ENCODE measurements at places on chromosomes 13 and 19.

DNA sequence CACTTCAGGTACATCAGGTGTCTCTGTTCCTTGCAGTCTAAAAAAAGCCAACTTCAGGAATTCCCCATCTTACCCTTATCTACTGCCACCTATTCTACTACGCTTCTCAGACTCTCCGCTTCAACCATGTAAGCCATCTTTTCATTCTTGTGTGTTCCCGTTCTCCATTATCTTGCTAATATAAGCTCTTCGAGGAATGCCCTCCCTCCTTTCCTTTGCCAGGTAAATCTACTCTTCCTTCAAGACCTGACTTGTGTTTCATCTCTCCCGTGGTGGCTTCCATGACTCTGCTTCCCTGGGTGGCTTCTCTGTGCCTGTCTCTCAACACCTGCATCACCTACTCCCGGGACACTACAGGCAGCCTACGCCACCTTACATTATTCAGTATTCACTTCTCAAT lies 42.3 kb upstream of the MEDAG start:
- DNase-seq = no peak

DNA sequence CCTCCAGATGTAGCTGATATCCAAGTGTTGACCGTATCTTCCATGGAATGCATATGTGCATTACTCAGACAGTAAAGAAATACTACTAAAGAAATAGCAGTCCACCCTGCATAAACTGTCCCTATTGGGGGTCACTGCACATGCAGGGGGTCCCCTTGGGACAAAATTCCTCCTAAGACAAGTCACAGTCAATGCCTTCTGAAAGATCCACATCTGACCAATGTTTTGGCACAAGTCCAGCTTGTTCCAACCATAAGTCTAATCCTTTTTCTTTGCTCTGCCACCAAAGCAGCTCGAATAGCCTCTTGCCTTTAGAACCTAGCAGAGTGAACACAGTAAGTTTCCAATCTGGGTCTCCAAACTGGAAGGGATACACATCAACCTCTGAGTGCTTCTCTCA lies 87.9 kb downstream of the DIAPH3 start:
- DNase-seq = no peak

DNA sequence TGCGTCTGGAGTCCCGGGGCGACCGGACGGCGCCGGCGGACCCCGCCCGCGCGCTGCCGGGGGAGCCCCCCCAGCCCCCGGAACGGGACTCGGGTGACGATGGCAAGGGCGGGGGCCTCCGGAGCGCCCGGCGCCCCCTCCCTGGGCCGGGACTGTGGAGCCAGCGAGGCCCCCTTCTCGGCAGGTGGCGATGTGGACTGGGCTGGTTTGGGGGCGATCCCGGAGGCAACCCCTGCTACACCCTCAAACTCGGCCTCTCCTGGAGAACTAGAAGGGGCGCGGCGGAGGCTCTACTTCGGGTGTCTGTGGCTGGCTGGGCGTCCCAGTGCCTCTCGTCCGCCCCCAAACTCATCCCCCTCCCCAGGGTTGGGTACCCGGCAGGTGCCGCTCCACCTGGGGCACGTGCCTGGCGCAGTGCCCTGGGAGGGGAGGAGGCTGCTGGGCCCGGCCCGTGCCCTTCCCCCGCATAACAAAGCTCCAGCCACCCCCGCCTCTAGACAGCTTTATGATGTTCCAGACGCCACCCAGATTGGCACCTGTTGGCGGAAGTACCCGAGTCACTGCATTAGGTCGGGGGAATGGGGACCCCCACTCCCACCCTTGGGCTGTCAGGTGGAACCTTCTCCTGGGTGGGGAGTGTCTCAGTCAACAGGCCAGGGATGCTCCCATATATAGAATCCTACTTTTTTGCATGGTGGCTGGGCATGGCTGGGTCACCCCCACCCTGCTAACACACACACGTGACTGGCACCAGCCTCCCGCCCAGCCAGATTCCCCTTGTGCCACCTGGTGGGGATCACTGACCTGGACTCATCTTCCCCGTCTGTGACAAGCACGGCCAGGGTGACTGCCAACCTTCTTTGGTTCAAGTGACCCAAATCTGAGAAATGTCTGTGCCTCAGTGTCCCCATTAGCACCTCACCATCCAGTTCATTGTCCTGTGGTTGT lies 722 bp downstream of the PKN1 start:
- no peak for DNase-seq

DNA sequence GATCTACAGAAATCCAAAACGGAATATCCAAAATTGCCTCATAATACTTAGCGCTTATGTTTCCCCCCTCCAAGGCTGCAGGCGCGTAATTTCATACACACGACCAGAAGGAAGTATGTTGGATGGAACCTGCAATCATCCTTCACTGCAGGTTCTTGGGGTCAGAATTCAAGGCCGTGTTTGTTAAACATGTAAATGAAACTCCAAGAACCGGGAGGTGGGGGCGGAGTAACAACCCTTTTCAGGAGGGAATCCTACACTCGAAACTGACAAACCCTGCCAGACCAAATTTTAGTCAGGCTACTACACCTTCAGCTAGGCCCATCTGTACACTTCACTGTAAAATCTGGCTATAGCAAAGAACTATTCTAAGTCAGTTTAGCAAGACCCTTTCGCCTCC lies 1.3 kb downstream of the ZNF607 start:
- no peak for DNase-seq

DNA sequence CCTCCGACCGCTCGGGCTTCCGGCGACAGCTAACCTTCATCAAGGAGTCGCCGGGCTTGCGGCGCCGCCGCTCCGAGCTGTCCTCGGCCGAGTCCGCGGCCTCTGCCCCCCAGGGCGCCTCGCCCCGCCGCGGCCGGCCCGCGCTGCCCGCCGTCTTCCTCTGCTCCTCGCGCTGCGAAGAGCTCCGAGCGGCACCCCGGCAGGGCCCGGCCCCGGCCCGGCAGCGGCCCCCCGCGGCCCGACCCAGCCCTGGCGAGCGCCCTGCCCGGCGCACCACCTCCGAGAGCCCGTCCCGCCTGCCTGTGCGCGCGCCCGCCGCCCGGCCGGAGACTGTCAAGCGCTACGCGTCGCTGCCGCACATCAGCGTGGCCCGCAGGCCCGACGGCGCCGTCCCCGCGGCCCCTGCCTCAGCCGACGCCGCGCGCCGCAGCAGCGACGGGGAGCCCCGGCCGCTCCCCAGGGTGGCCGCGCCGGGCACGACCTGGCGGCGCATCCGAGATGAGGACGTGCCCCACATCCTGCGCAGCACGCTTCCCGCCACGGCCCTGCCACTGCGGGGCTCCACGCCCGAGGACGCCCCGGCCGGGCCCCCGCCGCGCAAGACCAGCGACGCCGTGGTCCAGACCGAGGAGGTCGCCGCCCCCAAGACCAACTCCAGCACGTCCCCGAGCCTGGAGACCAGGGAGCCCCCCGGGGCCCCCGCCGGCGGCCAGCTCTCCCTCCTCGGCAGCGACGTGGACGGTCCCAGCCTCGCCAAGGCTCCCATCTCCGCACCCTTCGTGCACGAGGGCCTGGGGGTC lies 9.6 kb downstream of the C19orf25 start:
- no peak for DNase-seq

- DNase-seq = no peak
These were observed 53.0 kb upstream of the GPC6 start for GRCh38 chr13:93173654-93174053.

- no peak for DNase-seq
These were observed 5.8 kb upstream of the HSPH1 start for GRCh38 chr13:31167490-31167889.

DNA sequence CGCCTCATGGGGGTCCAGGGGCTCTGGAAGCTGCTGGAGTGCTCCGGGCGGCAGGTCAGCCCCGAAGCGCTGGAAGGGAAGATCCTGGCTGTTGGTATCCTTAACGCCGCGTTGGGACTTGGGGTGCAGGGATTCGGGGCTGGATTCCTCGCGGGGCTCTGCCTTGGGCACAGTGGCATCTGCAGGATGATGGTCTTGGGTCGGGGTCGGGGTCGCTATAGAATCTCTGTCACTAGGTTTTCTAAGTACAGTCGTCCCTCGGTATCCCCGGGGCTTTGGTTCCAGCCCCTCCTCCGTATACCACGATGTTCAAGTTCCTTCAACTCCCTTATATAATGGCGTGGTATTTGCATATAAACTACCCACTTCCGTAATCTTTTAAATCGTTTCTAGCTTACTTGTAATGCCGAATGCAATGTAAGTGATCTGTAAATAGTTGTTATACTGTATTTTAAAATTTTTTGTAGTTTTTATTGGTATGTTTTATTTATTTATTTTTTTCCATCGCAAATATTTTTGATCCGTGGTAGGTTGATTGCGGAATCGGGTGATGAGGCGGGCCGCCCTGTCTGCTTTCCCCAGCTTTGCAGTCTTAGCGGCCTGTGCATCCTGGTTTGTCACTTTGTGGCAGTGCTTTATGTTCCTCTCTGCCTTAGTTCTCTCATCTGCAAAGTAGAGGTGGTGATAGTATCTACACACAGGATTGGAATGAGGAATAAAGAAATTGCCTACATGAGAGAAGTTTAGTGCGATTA lies 606 bp downstream of the ERCC5 start:
- DNase-seq = peak; percentile 12

GRCh38 chr19:49712397-49712859 lies 21.5 kb downstream of the CPT1C start:
- no peak for DNase-seq

- DNase-seq = no peak
These were observed 48.0 kb upstream of the ADGRE5 start for GRCh38 chr19:14333101-14333871.

DNA sequence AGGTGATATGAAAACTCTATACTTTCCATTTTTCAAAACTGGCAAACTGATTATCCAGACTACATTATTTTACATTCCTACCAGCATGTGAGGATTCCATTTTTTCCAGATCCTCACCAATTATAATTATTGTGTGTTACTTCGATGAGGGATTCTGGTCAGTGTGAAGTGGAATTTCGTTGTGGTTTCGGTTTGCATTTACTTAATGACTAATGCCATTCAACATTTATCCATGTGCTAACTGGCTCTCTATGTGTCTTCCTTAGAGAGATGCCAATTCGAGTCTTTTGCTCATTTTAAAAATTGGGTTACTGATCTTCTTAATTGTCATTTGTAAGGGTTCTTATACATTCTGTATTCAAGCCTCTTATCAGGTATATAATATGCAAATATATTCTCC lies 1551.3 kb upstream of the MIR17HG start:
- no peak for DNase-seq

GRCh38 chr13:41019578-41020347 lies 647 bp upstream of the ELF1 start:
- DNase-seq = no peak

- DNase-seq = no peak
These were observed 238.2 kb upstream of the HTR2A start for GRCh38 chr13:47134939-47135489.

- no peak for DNase-seq
These were observed 17.3 kb upstream of the AKT2 start for GRCh38 chr19:40302224-40303011.

DNA sequence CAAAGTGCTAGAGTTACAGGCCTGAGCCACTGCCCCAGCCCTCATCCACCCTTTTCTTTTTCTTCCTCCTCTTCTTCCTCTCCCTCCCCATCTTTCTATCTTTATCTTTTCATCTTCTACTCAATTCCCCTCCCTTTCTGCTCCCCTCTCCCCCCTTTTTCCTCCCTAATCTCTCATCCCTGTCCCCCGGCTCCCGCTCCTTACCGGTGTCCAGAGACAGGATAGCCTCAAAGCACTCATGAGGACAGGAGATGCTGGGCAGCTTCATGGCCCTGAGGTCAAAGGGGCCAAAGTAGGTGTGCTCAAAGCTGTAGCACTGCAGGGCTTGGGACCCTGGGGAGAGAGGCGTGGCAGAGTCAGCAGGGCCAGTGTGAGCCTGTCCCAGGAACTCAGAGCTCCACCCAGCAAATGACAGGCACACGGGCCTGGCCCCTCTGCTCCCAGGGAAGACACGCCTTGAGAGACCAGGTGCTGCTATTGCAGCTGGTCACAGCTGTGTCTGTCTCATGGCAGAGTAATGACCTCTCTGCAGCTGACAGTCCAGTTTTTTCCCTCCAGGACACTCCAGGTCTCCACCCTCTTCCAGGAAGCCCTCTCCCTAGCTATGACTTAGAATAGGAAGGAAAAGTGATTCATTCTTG lies 2.6 kb downstream of the LYPD5 start:
- no peak for DNase-seq

DNA sequence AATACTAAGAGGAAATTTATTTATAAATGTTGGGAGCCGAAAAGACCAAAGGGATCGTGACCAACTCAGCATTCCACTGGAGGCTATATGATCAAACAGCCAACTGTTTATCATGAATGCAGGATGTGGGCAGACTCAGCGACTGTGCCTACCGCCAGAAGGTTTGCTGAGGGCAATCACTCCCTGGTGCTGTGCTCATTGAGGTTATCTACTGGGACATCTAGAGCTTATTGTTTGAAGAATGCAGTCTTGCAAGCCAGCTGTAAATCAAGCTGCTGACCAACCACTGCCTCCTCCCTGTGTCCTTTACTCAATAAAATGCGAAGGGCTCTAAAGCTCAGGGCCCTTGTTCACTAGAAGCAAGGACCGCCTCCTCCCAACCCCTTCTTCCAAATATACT lies 8.5 kb upstream of the XPO4 start:
- no peak for DNase-seq

DNA sequence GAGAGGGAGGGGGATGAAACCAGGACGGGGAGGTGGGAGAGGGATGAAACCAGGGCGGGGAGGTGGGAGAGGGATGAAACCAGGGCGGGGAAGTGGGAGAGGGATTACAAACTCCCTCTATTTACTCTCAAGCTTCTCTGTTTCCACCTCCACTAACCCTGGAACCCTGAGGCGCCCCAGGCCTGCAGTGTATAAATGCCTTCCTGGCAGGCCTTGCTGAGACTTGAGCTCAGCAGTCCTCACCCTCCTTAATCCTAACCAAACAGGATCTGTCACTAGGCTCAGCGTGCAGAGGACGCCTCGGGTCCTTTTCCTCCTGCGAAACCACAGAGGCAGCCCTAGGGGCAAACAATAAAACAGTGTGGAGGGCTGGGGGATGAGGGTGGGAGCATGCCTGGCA lies 32.1 kb upstream of the OR1M1 start:
- no peak for DNase-seq

DNA sequence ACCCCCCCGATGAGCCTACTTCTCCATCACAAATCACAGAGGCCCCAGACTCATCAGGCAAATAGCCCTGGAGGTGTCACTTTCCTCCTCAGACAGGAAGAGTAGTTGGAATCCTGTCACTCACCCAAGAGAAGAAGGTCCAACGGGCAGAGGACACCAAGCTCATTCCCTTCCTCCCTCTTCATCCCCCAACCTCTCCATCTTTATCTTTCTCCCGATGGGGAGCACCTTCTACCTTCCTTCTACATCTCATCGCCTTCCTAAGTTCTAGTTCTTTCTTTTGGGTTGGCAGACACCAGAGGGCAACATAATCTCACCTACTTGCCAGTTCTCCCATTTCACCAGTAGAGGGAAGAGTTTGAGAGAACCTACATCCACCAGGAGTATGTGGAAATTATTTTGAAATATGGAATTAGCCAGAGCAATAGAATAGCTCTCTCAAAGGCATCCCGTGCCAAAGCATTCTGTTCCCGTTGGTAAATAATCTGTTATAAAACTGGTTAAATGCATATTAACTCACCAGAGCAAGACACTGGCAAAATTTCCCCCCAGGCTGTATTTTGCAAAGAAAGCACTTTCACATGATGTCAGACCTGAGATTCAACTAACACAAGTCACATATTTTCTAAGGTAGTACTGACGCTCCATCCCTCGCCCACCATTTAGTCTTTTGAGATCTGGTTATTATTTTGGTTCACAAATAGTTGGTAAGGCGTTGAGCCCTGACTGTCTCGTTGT lies 55.0 kb downstream of the ZIC5 start:
- DNase-seq = no peak

GRCh38 chr13:45102136-45102507 lies 18.2 kb upstream of the GTF2F2 start:
- DNase-seq = no peak

- no peak for DNase-seq
These were observed 64.1 kb downstream of the MRPL57 start for GRCh38 chr13:21240586-21240985.
